PC-9 (cell line): ENCODE measurements at places on chromosomes 6 and 20. TPM values are rescaled to one million over a fixed set of nuclear protein-coding genes. Genes with fewer than 3 reads are reported as not detected.

HLA-DQA1 gene
- not detected in 2 replicates for total RNA-seq

ENPP1 gene
- total RNA-seq = 3.0 and 4.1 TPM in 2 replicates

SFTA2 gene
- total RNA-seq = 0.72 and 0.75 TPM in 2 replicates

TOMM34 gene
- 65.9 and 71.1 TPM in 2 replicates for total RNA-seq

LY6G6C gene
- 1.2 and 2.1 TPM in 2 replicates for total RNA-seq

APMAP gene
- 96.6 and 103 TPM in 2 replicates for total RNA-seq

CRISP2 gene
- not detected in 2 replicates for total RNA-seq

CLPSL1 gene
- total RNA-seq = not detected in 2 replicates

SMIM28 gene
- not detected in 2 replicates for total RNA-seq

SNPH gene
- 3.4 and 4.0 TPM in 2 replicates for total RNA-seq

GSTA4 gene
- total RNA-seq = 2.5 and 3.4 TPM in 2 replicates

PLN gene
- not detected in 2 replicates for total RNA-seq

SYNJ2 gene
- 30.3 and 39.4 TPM in 2 replicates for total RNA-seq

NR2E1 gene
- total RNA-seq = not detected in 2 replicates

KCNG1 gene
- total RNA-seq = 0.55 TPM in 1 of 2 replicates, not detected in the other
